ENCODE measurements at places on chromosomes 3 and 15. TPM values are rescaled to one million over a fixed set of nuclear protein-coding genes. Genes with fewer than 3 reads are reported as not detected.

DNA sequence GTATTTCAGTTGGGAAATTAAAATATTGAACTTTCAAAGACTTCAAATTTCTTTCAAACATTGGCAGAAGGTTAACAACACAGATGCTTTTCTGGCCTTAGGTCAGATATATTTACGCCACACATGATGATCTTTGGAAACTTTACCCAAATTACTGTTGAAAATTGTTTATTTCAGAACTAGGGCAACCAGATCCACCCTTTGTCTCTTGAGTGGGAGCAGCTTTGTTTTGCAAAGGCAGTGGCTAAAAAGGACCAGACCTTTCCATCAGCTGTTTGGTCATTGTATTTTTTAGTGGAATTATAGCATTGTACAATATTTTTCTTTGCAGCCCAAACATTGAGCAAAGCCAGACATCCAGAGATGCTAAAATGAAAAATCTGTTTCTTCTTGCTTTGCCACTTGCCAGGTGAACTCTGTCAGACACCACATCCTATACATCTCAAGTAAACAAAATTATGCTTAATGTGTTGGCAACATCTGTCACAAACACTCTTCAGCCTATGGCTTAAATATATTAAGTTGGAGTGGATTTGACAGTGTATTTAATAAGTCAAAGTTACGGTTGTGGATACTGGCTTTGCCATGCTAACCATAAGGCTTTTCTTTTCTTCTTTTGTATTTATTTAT, 651.9 kb downstream of the RBMS3 start:
- DNase-seq: no peak

GRCh38 chr15:25417604-25418003, 21.2 kb downstream of the UBE3A start:
- no peak for DNase-seq

GRCh38 chr3:26018889-26019288, 229.0 kb downstream of the OXSM start:
- DNase-seq: no peak

DNA sequence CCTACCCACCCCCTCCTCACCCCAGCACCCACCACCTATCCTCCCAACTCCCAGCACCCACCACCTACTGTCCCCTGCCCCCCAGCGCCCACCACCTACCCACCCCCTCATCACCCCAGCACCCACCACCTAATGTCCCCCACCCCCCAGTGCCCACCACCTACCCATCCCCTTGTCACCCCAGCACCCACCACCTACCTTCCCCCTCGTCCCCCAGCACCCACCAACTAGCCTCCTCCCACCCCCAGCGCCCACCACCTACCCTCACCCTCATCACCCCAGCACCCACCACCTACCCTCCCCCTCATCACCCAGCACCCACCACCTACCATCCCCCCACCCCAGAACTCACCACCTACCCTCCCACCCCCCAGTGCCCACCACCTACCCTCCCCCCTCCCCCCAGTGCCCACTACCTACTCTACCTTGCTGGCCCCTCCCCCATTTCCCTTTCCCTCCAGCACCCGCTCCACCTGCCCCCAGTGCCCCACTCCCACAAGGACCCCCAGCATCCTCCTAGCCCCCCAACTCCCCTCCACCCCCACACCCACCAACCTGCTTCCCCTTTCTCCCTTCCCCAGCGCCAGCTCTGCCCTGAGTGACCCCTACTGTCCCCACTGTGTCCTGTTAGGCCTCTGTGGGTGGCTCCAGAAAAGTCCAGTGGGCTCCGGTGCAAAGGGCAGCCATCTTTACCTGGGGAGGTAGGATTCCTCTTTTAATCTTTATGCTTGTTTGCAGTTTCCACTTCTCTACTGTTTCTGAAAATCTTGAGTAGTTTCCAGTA, 1.2 kb downstream of the UROC1 start:
- DNase-seq: no peak

Gene GPR87
- total RNA-seq: not detected

DNA sequence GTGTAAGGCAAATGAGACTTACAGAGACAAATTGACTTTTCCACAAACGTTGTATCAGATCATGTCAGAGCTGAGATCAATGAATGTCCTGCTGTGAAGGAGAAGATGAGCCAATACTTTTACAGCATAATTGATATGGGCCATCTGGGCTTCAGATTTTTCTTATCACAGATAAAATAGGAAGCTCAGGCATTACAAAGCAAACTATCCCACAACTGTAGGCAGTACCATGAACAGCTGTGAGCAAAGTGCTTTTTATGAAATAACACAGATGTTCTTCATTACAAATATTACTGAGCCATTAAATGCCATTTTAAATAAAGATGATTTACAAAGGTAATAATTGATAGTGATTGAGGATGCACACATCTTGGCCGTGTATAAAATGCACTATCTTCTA, 852.3 kb downstream of the OTOL1 start:
- DNase-seq: no peak

All from RPMI7951 (cell line).